ENCODE measurements at places on chromosomes 1 and 21.

DNA sequence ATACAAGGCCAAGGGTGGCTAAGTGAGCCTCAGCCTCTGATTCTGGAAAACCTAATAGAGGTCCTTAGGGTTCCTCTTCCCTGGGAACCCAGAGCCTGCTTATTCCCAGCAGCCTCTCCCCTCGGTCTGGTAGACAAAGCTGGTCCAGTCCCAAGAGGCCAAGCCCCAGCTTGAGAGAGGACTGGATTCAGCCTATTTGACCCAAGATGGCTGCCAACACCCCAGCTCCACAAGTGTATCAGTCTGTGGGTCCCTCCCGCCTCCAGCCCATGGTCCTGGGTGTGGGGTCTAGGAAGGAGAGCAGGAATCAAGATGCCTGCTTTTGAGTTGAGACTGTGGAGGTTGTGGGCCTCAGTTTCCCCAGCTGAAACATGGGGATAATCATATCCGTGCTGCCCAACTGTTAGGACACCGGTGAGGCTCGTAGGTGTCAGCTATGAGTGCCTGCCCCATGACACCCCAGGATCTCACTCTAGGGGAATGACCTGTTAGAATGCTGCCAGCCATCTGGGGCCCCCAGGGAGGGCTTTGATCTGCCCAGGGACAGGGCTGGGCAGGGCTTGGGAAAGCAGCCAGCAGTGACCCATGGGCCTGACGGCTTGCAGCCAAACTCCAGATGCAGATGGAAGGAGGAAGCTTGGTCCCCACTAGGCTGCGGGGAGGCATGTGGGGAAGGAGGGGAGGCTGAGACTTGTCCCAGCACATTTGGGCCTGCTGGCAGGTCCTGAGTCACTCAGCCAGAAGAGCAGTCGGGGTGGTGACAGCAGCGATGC is 45.4 kb downstream of the NUAK2 start:
- DNase-seq = no peak

DNA sequence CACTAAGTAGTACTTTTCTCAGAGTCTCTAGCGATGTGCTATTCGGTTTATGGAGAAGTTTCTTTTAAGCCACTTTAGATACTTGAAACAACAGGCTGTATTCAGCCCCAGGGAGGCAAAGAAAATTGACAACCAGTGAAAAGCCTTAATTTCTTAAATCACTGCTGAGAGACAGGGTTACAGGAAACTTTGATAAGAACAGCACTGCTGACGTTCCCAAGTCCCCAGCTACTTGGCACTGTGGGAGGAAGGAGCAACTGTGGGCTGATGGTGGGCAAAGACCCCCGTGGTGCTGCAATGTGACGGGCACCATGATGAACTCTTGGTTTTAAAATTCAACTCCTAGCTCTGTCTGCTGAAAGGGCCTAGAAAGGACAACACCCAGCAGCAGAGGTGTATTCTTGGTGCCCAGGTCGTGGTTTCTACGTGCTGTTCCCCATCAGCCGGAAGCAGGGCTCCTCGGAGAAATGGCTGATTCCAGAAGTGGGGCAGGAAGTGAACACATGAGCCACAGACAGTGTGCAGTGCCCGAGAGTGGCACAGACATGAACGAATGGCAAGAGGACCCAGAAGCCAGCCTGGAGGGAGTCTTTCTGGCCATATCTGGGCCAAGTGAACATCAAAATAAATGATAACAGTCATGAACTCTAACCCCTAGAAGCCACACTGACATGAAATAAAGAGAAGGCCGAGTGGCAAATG is 5.3 kb downstream of the PTTG1IP start:
- DNase-seq = no peak

- DNase-seq = peak; percentile 91
Observed at GRCh38 chr1:177170756-177171535, at the start of gene BRINP2. Gene BRINP2, plus strand, starts transcription at chr1:177170958. Its CDS starts 58,919 bp downstream, at chr1:177229877.

GRCh38 chr1:159996653-159997052 is 35.1 kb downstream of the PIGM start:
- DNase-seq = no peak

DNA sequence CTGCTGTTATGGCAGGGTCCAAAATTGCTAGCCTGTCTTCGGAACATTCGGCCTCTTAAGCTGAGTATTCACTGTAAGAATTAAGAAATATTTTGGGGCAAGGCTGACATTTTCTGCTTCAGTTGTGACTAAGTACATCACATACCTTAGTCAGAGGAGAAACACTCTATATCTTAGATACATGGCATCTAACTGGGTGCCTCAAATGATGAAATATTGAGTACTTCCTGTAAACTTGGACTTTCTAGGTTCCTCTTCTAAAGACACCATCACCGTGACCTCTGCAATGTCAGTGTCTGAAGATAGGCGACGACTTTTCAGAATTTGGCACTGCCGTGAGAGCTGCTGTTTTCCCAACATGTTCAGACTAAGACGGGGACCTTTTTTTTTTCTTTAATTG is 65.6 kb downstream of the PCBP3 start:
- DNase-seq = no peak

- DNase-seq = no peak
Observed at GRCh38 chr1:94679332-94680038, 137.9 kb upstream of the F3 start.
